ENCODE measurements at places on chromosomes 2 and 18. TPM values are rescaled to one million over a fixed set of nuclear protein-coding genes. Genes with fewer than 3 reads are reported as not detected.

DNA sequence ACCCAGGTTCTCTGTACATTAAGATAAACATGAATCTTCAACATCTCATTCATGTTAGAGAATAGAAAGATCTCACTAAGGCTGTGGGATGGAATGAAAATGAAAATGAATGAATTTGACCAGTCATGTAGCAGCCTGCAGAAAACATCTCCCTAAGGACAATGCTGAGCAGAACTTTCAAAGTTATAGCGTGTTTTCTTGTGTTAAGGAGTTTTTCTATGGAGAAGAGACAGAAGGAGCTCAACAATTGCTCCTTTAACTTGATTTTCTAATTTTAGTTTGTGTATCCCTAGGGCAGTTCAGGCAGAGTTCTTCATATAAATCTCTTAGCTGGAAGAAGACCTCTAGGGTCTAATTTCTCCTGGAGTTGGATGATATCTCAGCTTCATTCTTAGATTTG, 45.2 kb upstream of the PDCL3 start:
- no peak for DNase-seq
- no peak overlapping the region for H3K4me3 ChIP-seq
- no peaks in the 10 kb centered on the region for H3K36me3 ChIP-seq
- H3K27ac ChIP-seq = no peak overlapping the region

- no peaks in the 10 kb centered on the region for H3K27me3 ChIP-seq
- H3K27ac ChIP-seq = no peak overlapping the region
- H3K4me1 ChIP-seq = no peaks in the 10 kb centered on the region
- no peak for DNase-seq
These were observed 62.8 kb upstream of the SLC39A10 start for GRCh38 chr2:195594248-195594647.

GRCh38 chr2:186575302-186575701, 14.6 kb upstream of the ITGAV start:
- no peaks in the 10 kb centered on the region for H3K36me3 ChIP-seq
- no peaks in the 10 kb centered on the region for H3K27me3 ChIP-seq
- H3K4me1 ChIP-seq = no peaks in the 10 kb centered on the region
- H3K4me3 ChIP-seq = no peak overlapping the region
- no peak overlapping the region for H3K27ac ChIP-seq

SLC11A1 gene
- 0.71 TPM for total RNA-seq

HOXD10 gene
- total RNA-seq = not detected

DNA sequence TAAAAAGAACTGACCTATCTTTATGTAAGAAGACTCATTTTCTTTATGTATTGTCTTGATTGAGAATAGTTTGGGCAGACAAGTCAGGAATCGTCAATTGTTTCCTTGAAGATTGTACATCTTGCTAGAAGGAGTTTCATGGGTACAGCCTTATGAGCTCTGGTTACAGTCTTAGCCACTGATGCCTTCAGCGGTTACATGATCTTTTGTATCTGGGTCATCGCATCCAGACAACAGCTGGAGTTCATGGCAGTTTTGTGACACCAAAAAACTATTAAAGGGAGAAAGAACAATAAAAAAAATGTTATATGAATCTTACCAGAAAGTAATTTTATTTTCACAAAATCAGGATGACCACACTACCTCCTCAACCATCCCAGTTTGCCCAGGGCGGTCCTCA, 520.5 kb upstream of the CDH7 start:
- no peaks in the 10 kb centered on the region for H3K4me1 ChIP-seq
- H3K27me3 ChIP-seq = no peaks in the 10 kb centered on the region
- no peak overlapping the region for H3K27ac ChIP-seq
- no peaks in the 10 kb centered on the region for H3K36me3 ChIP-seq
- no peak for DNase-seq

GRCh38 chr2:81073412-81073811, 768.9 kb upstream of the LRRTM1 start:
- H3K4me1 ChIP-seq = no peaks in the 10 kb centered on the region
- no peaks in the 10 kb centered on the region for H3K36me3 ChIP-seq
- no peak overlapping the region for H3K4me3 ChIP-seq

TRIM43 gene
- total RNA-seq = 0.66 TPM

- H3K27ac ChIP-seq = no peak overlapping the region
- peaks cover 5% of the 10 kb centered on the region for H3K4me1 ChIP-seq
- H3K27me3 ChIP-seq = no peaks in the 10 kb centered on the region
These were observed 18.1 kb downstream of the EPAS1 start for GRCh38 chr2:46315103-46315890.

DNA sequence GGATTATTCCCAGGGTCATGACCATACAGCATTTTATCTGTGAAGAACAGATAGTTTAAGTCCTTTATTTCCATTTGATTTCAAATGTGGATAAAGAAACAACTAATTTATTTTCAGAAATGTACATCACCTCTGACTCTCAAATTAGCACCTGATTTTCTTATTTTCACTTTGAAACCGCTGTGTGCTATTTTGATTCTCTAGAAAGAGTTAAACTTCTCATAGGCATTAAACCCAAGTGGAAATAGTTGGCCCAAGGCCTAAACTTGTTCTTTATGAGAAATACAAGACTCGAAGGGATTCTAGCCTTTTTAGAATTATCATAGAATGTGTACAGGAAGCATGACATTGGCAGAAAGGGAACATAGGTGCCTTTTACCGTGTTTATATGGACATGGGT, 41.5 kb upstream of the LTBP1 start:
- no peak overlapping the region for H3K4me3 ChIP-seq
- H3K27ac ChIP-seq = no peak overlapping the region
- no peak for DNase-seq
- H3K4me1 ChIP-seq = no peaks in the 10 kb centered on the region
- no peaks in the 10 kb centered on the region for H3K36me3 ChIP-seq

Measured in thymus (tissue), 14 donors.